ENCODE measurements at places on chromosomes 6 and 20.
A peak's percentile ranks its signal among the peaks of the same experiment; 100 is the strongest.

DNA sequence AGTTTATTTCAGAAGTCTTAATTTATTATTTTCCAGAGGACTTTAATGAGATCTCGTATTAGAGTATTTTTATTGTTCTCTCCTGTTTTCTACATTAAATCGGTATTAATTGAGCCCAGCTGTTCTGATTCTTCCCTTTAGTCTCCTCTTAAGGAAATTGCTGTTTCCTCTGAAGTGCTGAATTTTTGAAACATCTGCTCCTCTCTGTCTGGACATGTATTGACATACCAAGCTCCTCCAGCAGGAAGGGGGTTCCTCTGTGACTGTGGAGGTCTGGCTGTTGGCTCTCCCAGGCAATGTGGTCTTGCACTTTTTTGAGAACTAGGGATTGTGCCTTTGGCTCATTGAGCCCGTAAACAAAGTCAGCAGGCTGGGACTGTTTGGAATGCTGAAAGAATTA lies 74.9 kb downstream of the MAP3K4 start:
- DNase-seq = no peak

DNA sequence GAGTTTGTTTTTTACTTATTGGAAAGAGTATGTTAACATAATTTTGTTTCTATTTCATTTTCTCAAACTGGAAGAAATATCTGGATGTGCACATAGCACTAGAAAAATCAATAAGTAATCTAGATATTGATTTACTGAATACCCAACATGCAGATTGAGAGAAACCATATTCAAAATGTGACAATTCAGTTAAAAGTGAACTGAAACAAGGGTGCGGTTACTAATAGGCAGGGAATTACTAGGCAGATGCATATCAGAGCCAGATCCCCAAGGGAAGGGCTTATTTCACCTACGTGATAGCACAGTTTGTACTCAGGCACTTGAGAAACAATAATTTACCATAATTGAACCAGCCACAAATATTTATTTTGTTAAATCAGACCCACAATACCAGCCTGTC lies 493.1 kb upstream of the FLRT3 start:
- no peak for DNase-seq

- DNase-seq = no peak
These were observed 256.8 kb downstream of the SYNE1 start for GRCh38 chr6:152380351-152380767.

GRCh38 chr6:118768904-118769325 lies 117.5 kb upstream of the CEP85L start:
- DNase-seq = peak; percentile 54
